Vagina (tissue), 2 donors: ENCODE measurements at places on chromosomes 16 and 17.

DNA sequence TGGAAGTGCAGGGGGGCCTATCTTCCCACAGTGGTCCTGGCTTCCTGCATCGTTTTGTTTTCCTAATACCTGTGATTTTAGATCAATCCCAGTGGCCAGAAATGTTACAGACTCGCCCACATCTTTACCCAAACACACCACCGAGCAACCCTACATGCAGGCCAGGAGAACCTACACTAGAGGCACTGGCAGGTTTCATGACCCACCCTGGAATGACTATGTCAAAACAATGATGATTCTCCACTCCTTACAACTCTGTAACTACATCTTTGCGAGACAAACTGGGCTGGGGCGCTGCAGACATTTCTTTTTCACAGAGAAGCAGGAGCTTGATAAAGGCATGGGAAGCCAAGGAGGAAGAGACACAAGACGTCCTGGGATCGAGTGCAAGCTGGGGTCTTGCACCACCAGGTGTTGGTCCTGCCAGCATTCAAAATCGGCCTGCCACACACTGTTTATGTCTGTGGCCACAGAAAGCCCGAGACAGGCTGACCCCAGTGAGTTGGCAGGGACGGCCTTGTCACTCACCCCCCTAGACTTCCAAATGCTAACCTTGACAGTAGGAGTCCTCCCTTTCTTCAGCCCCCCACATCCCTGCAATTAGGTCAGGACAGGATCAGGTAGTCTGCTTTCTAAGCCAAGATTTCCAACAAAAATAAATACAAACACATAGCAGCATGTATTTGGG is 32.5 kb downstream of the UBE2O start:
- DNase-seq = no peak

GRCh38 chr17:30241051-30241450 is 5.6 kb upstream of the SLC6A4 start:
- DNase-seq = no peak

DNA sequence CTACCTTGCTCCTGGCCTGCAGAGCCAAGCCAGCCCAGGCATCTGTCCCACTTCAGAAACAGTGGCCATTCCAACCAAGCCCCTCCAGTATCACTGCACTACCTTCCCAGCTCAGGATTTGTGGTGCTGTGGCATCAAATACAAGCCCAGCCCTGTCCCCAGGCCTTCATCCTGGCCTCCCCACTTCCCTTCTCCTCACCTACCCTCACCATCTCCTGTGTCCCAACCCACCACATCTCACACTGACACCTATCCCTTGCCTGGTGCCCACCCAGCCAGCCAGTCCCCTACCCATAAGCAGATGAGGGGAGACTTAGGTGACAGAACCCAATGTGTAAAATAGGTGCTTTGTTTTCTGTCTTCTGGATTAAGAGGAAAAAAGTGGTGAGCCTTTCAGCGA is 66.0 kb upstream of the CDH5 start:
- DNase-seq = peak; percentile 52

DNA sequence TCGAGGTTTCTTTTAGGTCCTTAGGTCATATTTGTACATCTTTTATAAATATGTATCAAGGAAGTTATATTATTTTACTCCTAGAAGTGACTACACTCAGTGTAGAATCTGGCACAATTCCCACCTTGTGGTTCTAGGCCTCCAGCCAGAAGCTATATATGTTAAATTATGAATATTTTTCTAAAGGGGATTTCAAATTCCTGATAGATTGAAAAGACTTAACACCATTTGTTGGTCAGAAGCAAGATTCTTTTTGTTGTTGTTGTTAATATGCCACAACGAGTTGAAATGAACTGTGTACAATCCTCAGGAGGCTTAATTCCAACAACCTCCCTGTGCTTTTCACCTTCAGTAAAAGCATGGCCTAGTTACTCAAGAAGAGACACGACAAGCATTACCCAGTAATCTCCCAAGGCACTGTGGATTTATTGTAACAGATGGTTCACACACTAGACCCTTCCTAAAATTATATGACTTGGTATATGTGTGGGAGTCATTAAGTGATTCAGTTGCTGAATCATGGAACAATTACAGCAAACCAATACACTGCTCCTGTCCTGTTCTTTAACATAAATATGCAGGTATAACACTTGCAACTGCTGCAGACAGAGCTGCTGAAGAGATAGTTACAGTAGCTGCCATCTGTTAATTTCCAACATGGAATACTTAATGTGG is 964.4 kb upstream of the GOT2 start:
- DNase-seq = no peak

DNA sequence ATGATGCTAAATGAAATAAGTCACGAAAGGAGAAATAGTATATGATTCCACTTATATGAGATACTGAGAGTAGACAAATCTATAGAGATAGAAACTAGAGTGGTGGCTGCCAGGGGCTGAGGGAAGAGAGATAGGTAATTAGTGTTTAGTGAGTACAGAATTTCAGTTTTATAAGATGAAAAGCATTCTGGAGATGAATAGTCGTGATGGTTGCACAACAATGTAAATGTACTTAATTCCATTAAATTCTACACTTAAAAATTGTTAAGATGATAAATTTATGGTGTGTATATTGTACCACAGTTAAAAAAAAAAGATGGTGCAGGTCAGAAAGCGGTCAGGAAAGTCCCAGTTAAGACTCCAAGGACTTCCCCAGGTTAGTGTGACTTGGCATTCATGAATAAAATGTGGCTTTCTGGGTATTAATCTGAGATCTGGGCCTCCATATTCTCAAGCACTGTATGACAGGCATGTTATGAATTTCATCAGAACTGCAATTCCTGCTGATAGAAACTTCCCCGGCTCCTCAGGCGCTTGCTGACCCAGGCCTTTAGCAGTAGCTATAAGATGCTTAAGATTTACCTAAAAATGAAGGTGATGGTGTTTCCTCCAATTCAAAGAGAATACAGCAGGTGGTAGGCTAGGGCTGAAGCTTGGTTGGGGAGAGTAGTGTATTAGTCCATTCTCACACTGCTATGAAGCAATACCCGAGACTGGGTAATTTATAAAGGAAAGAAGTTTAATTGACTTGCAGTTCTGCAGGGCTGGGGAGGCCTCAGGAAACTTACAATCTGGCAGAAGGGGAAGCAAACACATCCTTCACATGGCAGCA is 115.3 kb upstream of the SOX9 start:
- DNase-seq = no peak

DNA sequence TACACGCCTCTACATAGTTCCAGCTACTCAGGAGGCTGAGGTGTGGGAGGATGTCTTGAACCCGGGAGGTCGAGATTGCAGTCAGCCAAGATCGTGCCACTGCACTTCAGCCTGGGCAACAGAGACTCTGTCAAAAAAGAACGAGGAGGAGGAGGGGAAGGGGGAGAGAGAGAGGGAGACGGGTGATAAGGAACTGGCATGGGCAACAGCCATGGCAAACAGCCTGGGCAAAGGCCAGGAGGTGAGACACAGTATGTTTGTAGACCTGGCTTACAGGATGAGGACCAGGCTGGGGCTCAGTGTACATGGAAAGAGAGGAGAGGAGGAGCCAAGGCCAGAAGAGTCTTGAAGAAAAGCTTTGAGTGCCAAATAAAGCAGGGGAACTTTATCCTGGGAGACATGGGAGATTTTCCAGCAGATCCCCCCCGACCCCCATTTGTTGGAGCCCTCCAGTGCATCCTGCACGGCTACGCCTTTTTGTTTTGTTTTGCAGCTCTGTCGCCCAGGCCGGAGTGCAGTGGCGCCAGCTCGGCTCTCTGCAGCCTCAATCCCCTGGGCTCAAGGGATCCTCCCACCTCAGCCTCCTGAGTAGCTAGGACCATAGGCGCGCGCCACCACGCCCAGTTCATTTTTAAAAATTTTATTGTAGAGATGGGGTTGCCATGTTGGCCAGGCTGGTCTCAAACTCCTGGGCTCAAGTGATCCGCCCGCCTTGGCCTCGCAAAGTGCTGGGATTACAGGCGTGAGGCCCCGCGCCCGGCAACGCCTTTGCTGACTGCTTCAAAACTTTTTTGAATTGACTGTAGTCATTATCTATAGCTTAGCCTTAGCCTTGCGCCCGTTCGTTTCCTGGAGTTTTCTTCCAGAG is 1.3 kb upstream of the ALKBH5 start:
- no peak for DNase-seq

DNA sequence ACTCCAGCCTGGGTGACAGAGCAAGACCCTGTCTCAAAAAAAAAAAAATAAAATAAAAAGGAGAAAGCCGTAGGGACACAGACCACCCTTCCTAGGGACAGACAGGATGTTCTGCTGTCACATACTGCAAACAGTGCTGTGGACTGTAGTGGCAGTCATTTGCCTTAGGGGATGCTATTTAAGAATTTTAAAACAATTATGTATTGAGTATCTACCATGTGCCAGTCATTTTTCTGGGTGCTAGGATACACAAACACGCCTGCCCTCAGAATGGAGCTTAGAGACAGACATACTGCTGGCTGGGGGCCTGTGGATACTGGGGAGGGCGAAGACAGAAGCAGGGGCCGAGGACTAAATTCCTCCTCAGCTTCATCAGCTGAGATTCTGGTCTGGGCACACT is 45.5 kb downstream of the MRC2 start:
- DNase-seq = no peak

GRCh38 chr16:66324815-66325515 is 41.5 kb upstream of the CDH5 start:
- DNase-seq = no peak

- no peak for DNase-seq
Measured at GRCh38 chr16:67561501-67561823, 864 bp upstream of the CTCF start.

GRCh38 chr17:61127960-61128359 is 271.7 kb upstream of the TBX2 start:
- no peak for DNase-seq

DNA sequence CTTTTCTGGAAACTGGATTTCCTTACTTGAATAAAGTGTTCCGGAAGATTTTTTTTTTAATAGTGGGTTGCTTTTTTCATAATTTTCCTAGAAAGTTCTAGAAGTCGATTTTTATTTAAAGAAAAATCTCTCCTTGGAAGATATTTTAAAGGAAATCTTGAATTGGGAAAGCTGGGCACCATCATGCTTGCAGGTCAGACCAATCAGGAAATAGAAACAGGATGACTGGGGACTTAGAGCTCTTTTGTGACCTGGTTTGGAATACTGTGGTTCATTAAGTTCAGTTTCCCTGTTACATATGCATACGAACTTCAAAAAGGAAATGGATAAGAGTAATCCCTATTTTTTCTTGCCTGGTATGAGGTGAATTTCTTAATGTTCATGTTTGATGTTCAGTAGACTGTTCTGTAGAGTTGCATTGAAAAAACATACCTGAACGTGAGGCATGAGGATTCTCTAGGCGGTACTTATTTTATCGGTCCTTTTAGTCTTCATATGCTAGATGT is 1.2 kb downstream of the NFATC3 start:
- DNase-seq = no peak

DNA sequence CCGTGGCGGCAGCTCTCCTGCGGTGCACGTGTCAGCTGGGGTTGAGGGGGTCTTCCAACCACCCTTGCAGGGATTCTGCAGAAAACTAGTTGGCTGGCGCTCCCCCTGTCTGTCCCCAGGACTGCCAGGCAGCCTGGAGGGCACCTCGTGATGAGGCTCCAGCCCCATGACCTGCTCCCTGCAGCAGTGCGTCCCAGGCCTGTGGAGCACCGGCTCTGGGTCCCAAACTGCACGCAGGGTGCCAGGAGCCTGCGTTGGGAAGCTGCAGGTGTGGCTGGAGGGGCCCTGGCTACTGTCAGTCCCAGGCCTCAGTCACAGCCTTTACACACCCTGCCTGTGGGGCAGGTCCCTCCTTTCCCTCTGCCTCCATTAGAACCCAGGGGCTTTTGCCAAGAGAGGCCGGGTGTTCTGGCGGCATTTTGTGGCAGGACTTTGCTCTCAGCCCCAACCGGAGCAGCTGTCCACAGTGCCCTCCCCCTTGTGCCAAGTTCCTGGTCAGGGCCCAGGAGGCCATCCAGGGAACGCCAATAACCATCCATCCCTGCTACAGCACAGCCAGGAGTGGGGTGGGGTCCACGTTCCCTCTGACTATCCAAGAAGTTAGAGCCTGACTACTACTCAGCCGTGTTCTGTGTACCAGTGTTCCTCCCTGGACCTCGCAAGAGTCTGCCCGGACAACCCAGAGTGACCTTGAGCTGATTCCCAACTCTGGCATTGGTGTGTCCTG is 9.2 kb downstream of the CHMP6 start:
- no peak for DNase-seq

- no peak for DNase-seq
Measured at GRCh38 chr17:72463287-72464102, 342.7 kb downstream of the SOX9 start.
